ENCODE measurements at places on chromosomes 4 and X. TPM values are rescaled to one million over a fixed set of nuclear protein-coding genes. Genes with fewer than 3 reads are reported as not detected.

DNA sequence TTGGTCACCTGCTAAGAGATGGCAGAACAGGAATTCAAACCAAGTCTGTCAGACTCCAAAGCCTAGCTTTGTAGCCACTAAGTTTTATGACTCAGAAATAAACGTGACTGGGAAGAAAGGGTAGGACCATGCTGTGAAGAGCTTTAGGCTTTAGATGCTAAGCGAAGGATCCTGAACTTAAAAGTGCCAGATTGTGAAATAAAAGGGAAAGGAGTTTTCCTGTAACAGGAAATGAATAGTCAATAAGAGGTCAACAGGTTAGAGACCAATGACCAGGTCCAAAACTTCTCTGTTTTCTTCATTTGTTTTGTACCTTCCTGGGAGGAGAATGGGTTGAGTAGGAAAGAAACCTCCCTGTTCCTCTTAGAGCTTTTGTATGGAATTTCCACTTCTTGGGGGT lies 98.8 kb upstream of the EOLA2 start:
- no peak overlapping the region for H3K4me3 ChIP-seq
- no peaks in the 10 kb centered on the region for H3K27me3 ChIP-seq
- DNase-seq = no peak
- no peaks in the 10 kb centered on the region for H3K36me3 ChIP-seq
- peaks cover 7% of the 10 kb centered on the region for H3K4me1 ChIP-seq
- H3K27ac ChIP-seq = no peak overlapping the region

DNA sequence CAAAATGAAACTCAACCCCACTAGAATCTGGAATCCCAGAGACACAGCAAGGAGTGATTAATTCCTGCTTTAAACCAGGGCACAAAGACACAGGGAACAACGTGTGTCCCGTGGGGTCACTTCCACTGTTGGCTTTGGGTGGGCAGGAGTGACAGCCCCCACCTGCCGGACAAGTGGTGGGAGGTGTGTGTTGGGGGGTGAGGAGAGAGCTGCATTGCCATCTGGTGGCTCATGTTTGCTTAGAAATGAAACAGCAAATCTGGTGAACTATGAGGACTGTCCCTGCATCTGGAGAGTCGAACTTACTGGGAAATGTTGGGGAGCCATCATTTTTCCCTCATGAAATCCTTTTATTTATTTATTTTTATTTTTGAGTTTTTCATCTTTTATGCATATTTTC lies 75.9 kb upstream of the AFAP1 start:
- H3K27me3 ChIP-seq = no peaks in the 10 kb centered on the region
- peaks cover 15% of the 10 kb centered on the region for H3K4me1 ChIP-seq
- H3K27ac ChIP-seq = no peak overlapping the region
- H3K4me3 ChIP-seq = no peak overlapping the region

- H3K36me3 ChIP-seq = no peaks in the 10 kb centered on the region
- no peak overlapping the region for H3K4me3 ChIP-seq
- DNase-seq = no peak
- H3K27ac ChIP-seq = no peak overlapping the region
- no peaks in the 10 kb centered on the region for H3K27me3 ChIP-seq
These were observed 220.3 kb upstream of the TENM3 start for GRCh38 chr4:182022909-182023308.

Gene CRMP1
- not detected for total RNA-seq

DNA sequence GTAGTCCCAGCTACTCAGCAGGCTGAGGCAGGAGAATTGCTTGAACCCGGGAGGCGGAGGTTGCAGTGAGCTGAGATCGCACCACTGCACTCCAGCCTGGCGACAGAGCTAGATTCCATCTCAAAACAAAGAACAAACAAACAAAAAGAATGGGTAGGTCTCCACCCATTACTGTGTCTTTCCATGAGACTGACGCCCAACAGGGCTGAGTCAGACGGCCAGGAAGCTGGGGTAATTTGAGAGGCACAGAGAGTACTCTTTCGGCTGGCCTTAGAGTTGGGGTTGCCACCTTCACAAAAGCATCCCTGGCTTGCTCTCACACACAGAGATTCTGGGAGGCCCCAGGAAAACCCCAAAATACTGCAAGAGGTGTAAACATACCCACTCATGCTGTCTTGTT lies 72.0 kb upstream of the DHRSX start:
- no peaks in the 10 kb centered on the region for H3K27me3 ChIP-seq
- H3K4me1 ChIP-seq = no peaks in the 10 kb centered on the region
- no peaks in the 10 kb centered on the region for H3K36me3 ChIP-seq
- H3K27ac ChIP-seq = peak overlapping the region; percentile 29
- no peak overlapping the region for H3K4me3 ChIP-seq
- DNase-seq = no peak

GRCh38 chr4:23952258-23952657 lies 62.4 kb upstream of the PPARGC1A start:
- no peaks in the 10 kb centered on the region for H3K27me3 ChIP-seq
- H3K27ac ChIP-seq = no peak overlapping the region
- no peaks in the 10 kb centered on the region for H3K4me1 ChIP-seq
- no peak for DNase-seq
- H3K4me3 ChIP-seq = no peak overlapping the region

Gene FMR1NB
- not detected for total RNA-seq

- no peak overlapping the region for H3K27ac ChIP-seq
- H3K27me3 ChIP-seq = no peaks in the 10 kb centered on the region
- H3K36me3 ChIP-seq = peaks cover 6% of the 10 kb centered on the region
- H3K4me1 ChIP-seq = no peaks in the 10 kb centered on the region
- H3K4me3 ChIP-seq = no peak overlapping the region
These were observed 97.8 kb downstream of the LARP1B start for GRCh38 chr4:128158894-128159293.

Gene PNMA3
- 0.26 TPM for total RNA-seq

DNA sequence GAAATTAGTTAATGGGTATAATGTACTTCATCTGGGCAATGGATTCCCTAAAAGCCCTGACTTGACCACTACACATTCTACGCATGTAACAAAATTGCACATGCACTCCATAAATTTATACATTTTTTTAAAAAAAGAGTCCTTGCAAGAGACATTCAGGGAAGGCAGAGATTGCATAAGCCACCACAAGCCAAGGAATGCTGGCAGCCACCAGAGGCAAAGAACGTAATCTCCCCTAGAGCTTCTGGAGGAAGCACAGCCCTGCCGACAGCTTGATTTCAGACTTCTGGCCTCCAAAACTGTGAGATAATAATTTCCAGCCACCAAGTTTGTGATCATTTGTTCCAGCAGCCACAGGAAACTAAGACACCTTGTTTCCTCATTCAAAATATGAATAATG lies 185.6 kb upstream of the GALNT7 start:
- no peak overlapping the region for H3K27ac ChIP-seq
- DNase-seq = no peak
- H3K27me3 ChIP-seq = no peaks in the 10 kb centered on the region
- H3K4me1 ChIP-seq = peaks cover 4% of the 10 kb centered on the region
- H3K36me3 ChIP-seq = no peaks in the 10 kb centered on the region
- H3K4me3 ChIP-seq = no peak overlapping the region

Gene FGF5
- total RNA-seq = not detected

Gene ZIC3
- not detected for total RNA-seq

GRCh38 chrX:153969904-153970356 lies 1.7 kb downstream of the HCFC1 start:
- H3K27ac ChIP-seq = peak overlapping the region; percentile 98
- peaks cover 58% of the 10 kb centered on the region for H3K4me1 ChIP-seq
- DNase-seq = no peak
- H3K27me3 ChIP-seq = no peaks in the 10 kb centered on the region
- peak overlapping the region; percentile 60 for H3K4me3 ChIP-seq

DNA sequence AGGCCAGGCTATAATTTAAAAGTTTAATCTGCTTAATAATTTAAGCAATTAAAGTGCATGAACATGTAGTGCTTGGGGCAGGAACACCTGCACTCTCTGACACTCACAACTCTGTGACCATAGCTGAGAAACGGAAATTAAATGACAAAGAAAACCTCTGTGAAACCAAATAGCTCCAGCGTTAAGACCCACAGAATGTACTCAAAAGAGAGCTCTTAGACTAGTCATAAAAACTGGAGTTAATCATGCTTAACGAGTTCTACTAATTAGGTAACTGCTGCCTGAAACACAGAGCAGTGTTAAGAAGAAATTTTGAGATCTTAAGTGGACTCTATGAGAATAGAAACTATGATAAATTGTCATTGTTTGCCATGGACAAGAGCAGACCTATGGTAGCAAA lies 174.4 kb upstream of the SPIN4 start:
- no peaks in the 10 kb centered on the region for H3K36me3 ChIP-seq
- no peak for DNase-seq
- no peaks in the 10 kb centered on the region for H3K27me3 ChIP-seq
- no peaks in the 10 kb centered on the region for H3K4me1 ChIP-seq
- H3K27ac ChIP-seq = no peak overlapping the region

Gene PRSS12
- total RNA-seq = 14.0 TPM

- no peak for DNase-seq
- H3K4me1 ChIP-seq = peaks cover 37% of the 10 kb centered on the region
- no peaks in the 10 kb centered on the region for H3K36me3 ChIP-seq
- no peak within 1 kb of the TSS for H3K27ac ChIP-seq
- peak within 1 kb of the TSS; percentile 52 for H3K4me3 ChIP-seq
These were observed at the start of gene RAB33A for GRCh38 chrX:130171446-130172126. RAB33A (plus strand) TSS chrX:130171962; CDS start chrX:130172063, 101 bp downstream.

- H3K36me3 ChIP-seq = no peaks in the 10 kb centered on the region
- H3K27ac ChIP-seq = no peak overlapping the region
- no peak overlapping the region for H3K4me3 ChIP-seq
These were observed 54.2 kb upstream of the SPANXN3 start for GRCh38 chrX:143571521-143571920.

DNA sequence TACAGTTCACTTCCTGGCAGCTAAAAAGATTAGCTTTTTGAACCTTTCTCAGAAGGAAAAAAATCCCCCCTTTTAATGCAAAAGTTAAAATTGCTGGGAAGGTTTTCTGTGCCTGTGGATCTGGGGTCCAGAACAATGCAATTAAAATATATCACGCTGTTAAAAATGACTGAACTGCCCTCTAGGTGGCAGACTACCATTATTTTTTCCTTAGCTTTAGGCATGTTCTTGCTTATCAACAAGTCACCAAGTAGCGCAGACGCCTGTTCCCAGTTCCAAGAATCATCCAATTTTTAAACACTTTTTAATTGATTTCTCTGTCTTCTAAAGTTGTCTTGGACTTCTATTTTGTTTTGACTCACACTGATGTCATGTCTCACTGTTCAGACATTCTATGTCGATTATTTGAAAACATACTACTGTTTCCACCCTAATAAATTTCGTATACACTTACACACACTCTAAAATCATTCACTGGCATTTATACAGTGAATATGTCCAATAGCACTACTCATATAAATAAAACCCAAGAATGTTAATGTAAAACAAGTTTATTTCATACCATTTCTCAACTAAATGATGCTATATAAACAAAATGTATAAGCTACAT lies 661.6 kb downstream of the RAPGEF2 start:
- no peaks in the 10 kb centered on the region for H3K27me3 ChIP-seq
- H3K4me1 ChIP-seq = no peaks in the 10 kb centered on the region
- H3K27ac ChIP-seq = no peak overlapping the region
- H3K36me3 ChIP-seq = no peaks in the 10 kb centered on the region
- DNase-seq = no peak
- H3K4me3 ChIP-seq = no peak overlapping the region

DNA sequence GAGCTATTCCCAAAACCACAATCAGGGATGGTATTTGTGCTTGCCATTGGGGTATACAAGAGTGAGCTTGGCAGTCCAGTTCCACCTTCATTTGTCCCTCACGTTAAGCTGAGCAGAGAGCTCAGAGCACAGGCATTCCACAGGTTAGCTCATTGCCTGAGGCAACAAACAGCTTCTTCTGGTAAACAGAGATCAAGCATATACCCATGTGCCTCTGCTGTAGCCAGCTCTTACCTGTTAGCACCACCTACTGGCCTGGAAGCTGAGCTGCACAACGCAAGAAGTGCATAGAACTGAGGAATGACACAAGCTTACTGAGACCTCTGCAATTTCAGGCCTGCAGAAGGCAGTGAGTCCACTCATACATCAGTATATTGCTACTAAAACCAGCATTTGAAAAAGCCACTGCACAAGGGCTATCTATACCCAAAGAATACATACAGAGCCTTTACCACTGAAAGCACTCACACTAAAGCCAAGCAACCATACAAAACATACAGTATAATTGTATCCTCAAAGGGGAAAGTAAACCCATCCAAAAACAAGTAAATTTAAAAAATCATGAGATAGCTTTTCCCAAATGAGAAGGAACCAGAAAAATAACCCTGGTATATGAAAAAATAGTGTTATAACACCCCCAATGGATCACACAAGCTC lies 258.3 kb upstream of the GABRA2 start:
- H3K4me1 ChIP-seq = no peaks in the 10 kb centered on the region
- DNase-seq = no peak
- H3K36me3 ChIP-seq = no peaks in the 10 kb centered on the region
- H3K4me3 ChIP-seq = no peak overlapping the region

- H3K36me3 ChIP-seq = no peaks in the 10 kb centered on the region
- DNase-seq = no peak
- no peak overlapping the region for H3K27ac ChIP-seq
- H3K27me3 ChIP-seq = no peaks in the 10 kb centered on the region
- H3K4me1 ChIP-seq = no peaks in the 10 kb centered on the region
- no peak overlapping the region for H3K4me3 ChIP-seq
These were observed 252.5 kb upstream of the CASK start for GRCh38 chrX:42175843-42176242.

DNA sequence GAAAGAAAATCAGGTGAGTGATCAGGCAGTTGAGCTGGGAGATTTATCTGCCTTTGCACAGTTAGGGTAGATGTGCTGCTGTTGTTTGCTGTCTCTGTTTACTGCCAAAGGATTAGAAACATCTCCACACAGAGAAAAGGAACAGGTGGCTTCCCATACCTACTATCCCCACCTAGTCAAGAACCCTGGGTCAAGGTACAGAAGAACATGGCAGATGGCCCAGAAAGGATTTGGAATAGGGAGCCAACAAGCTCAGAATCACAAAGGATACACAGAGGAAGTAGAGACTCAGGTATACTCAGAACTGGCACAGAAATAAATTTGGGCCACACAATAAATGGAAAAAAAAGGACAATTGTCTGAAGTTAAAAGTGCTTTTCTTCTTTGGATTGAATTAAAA lies 64.3 kb downstream of the TIGD2 start:
- H3K4me3 ChIP-seq = no peak overlapping the region
- no peak overlapping the region for H3K27ac ChIP-seq
- peaks cover 4% of the 10 kb centered on the region for H3K4me1 ChIP-seq
- no peaks in the 10 kb centered on the region for H3K36me3 ChIP-seq
- no peak for DNase-seq
- H3K27me3 ChIP-seq = no peaks in the 10 kb centered on the region

DNA sequence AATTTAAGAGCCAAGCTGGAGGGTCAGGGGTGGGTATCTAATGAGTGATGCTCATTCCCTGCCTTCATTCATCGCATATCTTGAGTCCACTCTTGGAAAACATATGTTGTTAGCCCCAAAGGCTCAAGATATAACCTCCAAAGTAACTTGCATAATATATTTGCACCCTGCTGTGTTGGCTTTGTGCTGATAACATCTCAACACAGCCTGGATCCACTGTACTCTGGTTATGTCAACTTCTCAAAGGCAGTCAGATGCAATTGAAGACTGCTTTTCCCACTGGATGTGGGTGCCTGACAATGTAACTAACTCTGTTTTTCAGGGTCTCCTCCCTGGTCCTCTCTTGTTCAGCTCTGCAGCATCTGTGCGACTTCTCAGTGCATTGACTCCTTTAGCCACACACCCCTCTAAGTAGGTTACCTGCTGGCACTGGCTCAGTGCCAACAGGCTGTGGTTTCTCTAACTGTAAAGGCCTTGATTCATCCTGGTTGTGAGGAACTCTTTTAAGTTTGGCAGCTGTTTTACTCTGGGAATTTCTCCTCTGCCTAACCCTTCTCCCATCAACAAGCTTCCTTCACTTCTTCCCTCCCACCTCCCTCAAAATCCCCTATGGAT lies 28.1 kb downstream of the SLC16A2 start:
- H3K4me3 ChIP-seq = no peak overlapping the region
- no peaks in the 10 kb centered on the region for H3K36me3 ChIP-seq
